Kidney (tissue), 22 donors: ENCODE measurements at places on chromosomes 4 and X. TPM values are rescaled to one million over a fixed set of nuclear protein-coding genes. Genes with fewer than 3 reads are reported as not detected.

GRCh38 chr4:130855533-130855932, 1759.6 kb downstream of the C4orf33 start:
- no peaks in the 10 kb centered on the region for H3K36me3 ChIP-seq
- no peak overlapping the region for H3K4me3 ChIP-seq
- no peaks in the 10 kb centered on the region for H3K4me1 ChIP-seq
- no peaks in the 10 kb centered on the region for H3K27me3 ChIP-seq
- no peak overlapping the region for H3K27ac ChIP-seq
- DNase-seq = no peak

DNA sequence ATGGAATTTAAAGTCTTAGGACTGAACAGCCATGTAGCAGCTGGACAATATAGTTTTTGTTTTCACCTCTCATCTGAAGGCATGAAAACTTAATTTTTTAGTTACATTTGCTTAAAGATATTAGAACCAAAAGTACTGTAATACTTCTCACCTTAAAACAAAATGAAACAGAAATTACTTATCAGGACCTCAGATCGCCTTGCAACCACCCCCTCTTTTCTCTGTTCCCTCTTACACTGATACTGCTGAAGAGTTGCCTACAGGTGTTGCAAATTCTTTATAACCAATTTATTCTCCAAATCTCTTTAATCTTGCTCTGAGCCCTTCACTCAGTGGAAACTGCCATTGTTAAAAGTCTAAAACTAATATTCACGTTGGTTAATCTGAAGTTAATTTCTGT, 145.0 kb downstream of the SPCS3 start:
- no peak overlapping the region for H3K27ac ChIP-seq
- H3K4me1 ChIP-seq = no peaks in the 10 kb centered on the region
- no peak for DNase-seq

- H3K4me3 ChIP-seq = peak overlapping the region; percentile 66
- H3K27ac ChIP-seq = peak overlapping the region; percentile 46
- DNase-seq = no peak
- H3K27me3 ChIP-seq = no peaks in the 10 kb centered on the region
- no peaks in the 10 kb centered on the region for H3K36me3 ChIP-seq
These were observed 548 bp downstream of the TLR1 start for GRCh38 chr4:38803833-38804653.

DNA sequence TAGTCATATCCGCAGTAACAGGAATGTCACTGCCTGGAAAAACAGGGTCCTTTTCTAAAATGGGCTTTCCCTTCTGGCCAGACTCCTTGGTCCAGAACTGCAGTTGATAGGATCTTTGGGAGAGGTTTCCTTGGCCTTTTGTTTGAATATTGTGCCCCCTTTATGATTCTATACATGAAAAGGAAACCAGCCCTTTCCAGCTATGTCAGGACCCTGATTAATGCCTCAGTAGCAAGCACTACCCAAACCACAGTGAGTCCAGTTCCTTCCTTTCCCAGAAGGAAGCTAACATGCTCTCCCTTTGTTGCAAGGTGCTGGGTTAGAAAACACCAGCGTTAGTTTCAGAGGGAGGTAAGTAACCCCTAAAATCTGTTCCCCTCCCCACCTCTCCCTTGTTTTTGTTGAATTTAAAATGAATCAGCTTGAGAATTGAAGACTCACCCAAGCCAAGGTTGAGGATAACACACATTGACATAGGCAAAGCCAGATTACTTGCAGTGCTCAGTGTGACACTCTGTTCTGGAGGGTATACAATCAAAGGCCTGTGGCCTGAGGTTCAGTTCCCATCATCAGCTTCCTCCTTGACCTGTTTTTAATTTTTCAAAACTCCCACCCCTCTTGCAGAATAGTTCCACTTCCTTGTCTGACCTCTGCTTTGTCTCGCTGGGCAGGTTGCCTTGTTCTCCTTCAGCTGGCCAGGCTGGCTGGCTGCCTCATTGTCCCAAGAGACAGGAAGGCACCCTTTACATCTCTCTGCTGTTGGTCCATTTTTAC, 87.6 kb upstream of the PLAC1 start:
- H3K36me3 ChIP-seq = no peaks in the 10 kb centered on the region

- no peaks in the 10 kb centered on the region for H3K27me3 ChIP-seq
- H3K4me1 ChIP-seq = no peaks in the 10 kb centered on the region
- H3K27ac ChIP-seq = no peak overlapping the region
- no peaks in the 10 kb centered on the region for H3K36me3 ChIP-seq
These were observed 282.9 kb upstream of the PCDH7 start for GRCh38 chr4:30437316-30437715.

- H3K36me3 ChIP-seq = no peaks in the 10 kb centered on the region
- H3K27ac ChIP-seq = no peak overlapping the region
- no peaks in the 10 kb centered on the region for H3K27me3 ChIP-seq
- DNase-seq = no peak
- H3K4me1 ChIP-seq = no peaks in the 10 kb centered on the region
- H3K4me3 ChIP-seq = peak overlapping the region; percentile 80
These were observed 4.0 kb downstream of the EFNB1 start for GRCh38 chrX:68832516-68833447.

- H3K27me3 ChIP-seq = no peaks in the 10 kb centered on the region
- H3K36me3 ChIP-seq = no peaks in the 10 kb centered on the region
- H3K27ac ChIP-seq = no peak overlapping the region
- no peak for DNase-seq
These were observed 1161.3 kb downstream of the C4orf33 start for GRCh38 chr4:130257271-130257670.

DNA sequence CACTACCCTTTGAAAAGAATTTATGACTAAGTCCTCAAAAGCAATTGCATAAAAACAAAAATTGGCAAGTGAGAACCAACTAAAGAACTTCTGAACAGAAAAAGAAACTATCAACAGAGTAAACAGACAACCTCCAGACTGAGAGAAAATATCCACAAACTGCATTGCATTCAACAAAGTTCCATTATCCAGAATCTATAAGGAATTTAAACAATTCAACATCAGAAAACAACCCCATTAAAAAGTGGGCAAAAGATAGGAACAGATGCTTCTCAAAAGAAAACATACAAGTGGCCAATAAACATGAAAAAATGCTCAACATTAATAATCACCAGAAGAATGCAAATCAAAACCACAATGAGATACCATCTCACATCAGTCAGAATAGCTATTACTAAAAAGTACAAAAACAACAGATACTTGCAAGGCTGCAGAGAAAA, 130.2 kb downstream of the GASK1B start:
- H3K27me3 ChIP-seq = no peaks in the 10 kb centered on the region
- no peak overlapping the region for H3K27ac ChIP-seq
- H3K4me3 ChIP-seq = no peak overlapping the region
- no peaks in the 10 kb centered on the region for H3K4me1 ChIP-seq

- no peak overlapping the region for H3K27ac ChIP-seq
- no peaks in the 10 kb centered on the region for H3K36me3 ChIP-seq
These were observed 565.2 kb upstream of the SLIT2 start for GRCh38 chr4:19686456-19686855.

DNA sequence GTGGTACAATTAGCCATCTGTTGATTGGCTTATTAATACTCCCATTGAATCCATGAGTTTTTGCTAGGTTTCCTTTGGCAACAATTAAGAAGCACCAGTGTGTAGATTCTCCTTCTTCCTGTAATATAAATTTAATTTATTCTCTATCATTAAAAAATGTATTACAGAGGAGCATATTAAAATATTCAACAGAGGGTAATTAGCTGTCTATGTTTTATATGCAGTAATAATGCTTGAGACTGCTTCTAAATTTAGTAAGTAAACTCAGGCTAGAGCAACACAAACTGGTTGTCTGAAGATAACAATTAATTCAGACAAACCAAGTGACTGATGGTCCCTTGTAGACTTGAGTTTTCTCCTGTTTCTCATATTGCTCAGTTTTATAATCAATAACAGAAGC, 192.4 kb downstream of the FAT4 start:
- no peaks in the 10 kb centered on the region for H3K36me3 ChIP-seq
- H3K4me3 ChIP-seq = no peak overlapping the region
- DNase-seq = no peak
- H3K27me3 ChIP-seq = no peaks in the 10 kb centered on the region

GRCh38 chr4:11298451-11298850, 130.2 kb downstream of the HS3ST1 start:
- no peak for DNase-seq
- H3K27me3 ChIP-seq = no peaks in the 10 kb centered on the region
- no peak overlapping the region for H3K27ac ChIP-seq
- no peaks in the 10 kb centered on the region for H3K4me1 ChIP-seq
- H3K4me3 ChIP-seq = no peak overlapping the region
- no peaks in the 10 kb centered on the region for H3K36me3 ChIP-seq

GRCh38 chr4:6183740-6184139, 16.6 kb downstream of the JAKMIP1 start:
- H3K4me3 ChIP-seq = no peak overlapping the region
- H3K27ac ChIP-seq = no peak overlapping the region
- no peaks in the 10 kb centered on the region for H3K27me3 ChIP-seq
- no peak for DNase-seq
- no peaks in the 10 kb centered on the region for H3K4me1 ChIP-seq

Gene FAM120C
- total RNA-seq = 16.4 TPM

Gene ALB
- total RNA-seq = 0.19 TPM
